ENCODE measurements at places on chromosomes 2 and 18.

DNA sequence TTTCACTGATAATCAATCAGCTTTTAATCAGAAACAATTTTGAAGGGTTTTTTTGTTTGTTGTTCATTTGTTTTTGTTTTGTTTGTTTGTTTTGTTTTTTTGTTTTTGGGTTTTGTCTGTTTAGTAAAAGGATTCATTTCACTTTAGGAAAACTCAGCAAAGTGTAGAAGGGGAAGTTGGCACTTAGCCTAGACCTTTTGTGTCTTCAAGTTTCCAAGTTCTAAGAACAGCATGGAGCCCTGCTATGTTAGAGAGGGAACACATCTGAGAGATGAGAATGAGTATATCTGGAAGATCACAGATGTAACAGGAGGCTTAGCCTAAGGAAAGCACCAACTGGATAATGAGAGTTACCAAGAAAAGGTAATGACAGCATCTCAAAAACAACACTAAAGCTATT, 501.5 kb downstream of the ERBB4 start:
- no peak for DNase-seq

DNA sequence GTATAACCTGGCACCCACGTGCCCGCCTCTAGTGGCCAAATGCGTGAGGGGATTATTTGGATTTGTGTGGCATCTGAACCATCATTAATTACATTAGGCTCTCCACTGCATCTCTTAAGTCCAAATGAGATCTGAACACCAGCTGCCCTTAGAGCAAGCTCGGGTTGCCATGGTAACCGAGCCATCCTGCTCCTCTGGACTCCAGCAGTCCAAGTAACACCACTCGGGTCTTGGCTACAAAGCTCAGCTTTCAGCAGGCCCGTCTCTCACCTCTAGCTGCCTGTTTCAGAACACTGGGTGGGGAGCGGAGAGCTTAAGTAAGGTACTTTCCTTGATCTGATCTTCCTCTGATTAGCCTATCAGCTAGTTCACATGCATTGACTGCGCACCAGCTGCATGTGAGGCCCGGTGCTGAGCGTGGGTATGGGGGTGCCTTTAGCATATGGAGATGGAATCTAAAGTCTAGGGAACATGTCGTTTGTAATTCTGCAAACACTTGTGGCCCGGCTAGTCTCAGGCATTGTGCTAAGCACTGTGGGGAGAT, 14.1 kb upstream of the CYS1 start:
- no peak for DNase-seq

- DNase-seq = no peak
These were observed 45.4 kb downstream of the C18orf63 start for GRCh38 chr18:74360852-74361655.

DNA sequence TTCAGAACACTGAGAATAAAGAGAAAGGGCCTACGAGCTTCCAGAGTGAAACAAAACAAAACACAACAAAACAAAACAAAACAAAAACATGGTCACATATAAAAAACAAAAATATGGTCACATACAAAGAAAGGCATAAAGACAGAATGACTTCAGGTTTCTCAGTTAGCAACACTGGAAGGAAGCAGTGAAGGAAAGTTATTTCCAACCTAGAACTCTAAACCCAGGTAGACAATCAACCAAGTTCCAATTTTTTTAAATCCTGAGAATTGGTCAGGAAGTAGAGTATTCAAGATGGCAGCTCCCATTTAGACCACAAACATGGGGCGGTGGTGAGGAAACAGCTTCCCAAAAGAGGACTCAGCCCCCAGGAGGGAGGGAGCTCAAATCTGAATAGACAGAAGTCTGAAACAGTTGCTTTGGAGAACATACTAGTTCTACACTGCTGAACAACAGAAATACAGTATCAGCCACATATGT, 9.1 kb downstream of the DRC1 start:
- no peak for DNase-seq

DNA sequence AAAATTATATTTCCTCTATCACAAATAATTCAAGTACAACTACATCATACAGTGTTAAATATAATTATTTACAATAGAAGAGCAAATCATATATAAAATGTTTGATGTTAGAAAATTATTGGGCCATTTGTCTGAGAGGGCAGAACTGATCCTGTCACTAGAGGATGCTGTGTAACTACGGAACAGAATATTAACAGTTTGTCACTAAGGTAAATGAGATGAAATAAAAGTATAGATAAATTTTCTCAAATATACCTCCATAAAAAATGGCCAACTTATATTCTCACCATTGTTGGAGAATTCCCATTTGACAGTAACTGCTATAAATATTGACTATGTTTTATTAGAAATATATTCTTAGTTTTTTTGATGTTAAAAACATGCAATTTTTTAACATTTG, 1067.4 kb upstream of the DDX18 start:
- DNase-seq = no peak

DNA sequence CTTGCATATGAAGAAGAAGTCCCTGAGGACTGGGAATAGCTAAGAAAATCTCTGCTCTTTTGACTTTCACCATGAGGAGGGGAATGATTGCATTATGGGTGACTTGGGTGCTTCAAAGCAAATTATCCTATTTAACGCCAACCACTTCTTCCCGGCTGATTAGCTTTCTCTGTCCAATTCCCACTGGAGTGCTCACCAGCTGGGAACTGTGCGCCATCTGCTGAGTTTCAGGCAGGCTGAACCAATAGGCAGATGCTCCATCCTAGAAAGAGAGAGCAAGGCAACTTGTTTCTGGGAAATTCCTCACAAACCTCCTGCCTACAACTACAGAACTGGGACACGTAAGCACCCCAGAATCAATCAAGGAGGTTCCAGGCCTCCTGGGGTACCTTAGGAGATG, 49.4 kb downstream of the POLE4 start:
- no peak for DNase-seq

- DNase-seq = no peak
These were observed 18.2 kb downstream of the MEP1B start for GRCh38 chr18:32208023-32208422.

DNA sequence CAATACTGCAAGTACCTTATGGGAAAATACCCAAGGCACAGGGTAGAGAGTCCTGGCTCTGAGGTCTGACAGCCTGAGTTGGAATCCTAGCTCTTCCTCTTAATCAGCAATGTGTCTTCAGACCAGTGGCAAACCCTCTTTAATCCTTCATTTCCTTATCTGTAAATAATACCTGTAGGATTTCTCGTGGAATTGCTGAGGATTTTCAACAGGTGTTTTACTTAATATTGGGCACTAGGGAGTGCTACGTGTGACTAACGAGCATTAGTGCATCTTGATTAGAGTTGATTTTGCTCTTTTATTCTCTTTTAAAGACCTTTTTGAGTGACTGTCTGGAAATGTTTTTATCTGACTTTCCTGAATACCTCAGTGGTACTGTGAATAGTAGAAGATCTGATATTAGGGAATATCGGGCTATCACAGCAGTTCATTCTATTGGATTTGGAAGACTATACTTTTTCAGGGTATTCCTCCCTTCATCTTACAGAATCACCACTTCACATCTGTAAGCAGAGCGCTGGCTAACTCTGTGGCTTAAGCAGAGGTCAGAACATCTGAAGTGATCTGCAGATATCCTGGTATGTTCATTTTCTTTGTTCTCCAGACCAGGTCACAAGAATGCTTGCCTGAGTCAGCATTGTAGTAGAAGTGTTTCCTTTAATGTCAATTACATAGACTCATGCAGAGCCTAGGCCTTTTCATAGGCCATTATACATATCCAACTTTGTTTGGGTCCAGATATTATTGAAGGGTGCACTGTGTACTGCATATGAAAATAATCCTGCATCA, 49.1 kb downstream of the ARHGAP28 start:
- no peak for DNase-seq

- DNase-seq = no peak
These were observed 336.7 kb upstream of the CNTNAP5 start for GRCh38 chr2:123688231-123688940.

DNA sequence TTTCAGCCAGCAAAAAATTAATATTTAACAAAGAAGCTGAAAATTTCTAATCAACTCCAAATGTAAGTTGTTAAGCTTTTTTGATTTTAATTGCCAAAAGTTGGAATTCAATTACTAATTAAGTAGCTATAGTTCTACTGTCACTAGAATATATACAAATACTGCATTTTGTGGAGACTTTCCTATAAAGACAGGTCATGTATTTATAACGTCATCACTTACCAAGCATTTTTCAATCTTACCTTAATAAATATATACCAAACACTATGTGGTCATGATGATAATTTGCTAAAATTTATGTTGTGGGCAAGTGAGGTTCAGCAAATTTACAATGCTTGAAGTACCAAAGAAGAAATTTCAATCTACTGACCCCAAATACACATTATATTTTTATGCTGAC, 24.2 kb upstream of the TMEFF2 start:
- no peak for DNase-seq

- DNase-seq = no peak
These were observed 209.5 kb upstream of the TWIST2 start for GRCh38 chr2:238638100-238638981.

DNA sequence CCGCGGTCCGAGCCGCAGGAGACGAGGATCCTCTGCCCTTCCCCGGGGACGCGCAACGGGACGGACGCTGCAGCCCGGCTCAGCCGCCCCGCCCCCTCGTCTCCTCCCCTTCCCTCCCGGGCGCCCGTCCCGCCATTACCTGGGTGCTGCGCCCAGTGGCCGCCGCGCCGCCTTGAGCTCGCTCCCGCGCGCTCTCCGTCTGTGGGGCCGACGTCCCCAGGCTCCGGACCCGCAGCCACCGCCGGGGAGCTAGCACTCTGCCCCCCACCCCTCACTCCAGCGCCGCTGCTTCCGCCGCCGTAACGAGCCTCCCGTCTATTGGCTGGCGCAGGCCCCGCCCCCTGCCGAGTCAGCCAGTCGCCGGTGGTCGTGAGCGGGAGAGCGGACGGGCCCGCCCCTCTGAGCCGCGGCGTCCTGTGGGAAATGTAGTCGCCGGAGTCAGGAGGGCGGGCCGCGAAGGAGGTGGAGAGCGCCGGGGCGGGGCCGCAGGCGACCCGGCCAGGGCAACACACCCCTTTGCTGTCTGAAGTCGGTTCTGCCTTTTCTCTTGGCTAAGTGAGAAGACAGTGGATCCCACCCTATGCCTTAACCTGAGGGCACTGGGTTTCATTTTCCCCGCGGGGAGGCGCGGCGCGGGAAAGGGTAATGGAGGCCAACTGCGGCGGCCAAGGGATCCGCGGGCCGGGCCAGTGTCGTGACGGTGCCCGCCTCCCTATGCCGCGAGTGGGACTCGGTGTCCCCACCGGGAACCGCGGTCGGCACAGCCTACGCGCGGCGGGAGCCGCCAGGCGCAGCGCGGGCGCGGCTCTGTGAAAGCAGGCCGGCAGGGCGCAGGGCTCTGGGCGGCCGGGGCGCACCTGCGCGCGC, at the start of gene SAP130:
Gene SAP130, minus strand, starts transcription at position 259 of the 867 bp plus-strand sequence. CDS start 1,767 bp downstream, outside the sequence.
- DNase-seq = peak; percentile 85

DNA sequence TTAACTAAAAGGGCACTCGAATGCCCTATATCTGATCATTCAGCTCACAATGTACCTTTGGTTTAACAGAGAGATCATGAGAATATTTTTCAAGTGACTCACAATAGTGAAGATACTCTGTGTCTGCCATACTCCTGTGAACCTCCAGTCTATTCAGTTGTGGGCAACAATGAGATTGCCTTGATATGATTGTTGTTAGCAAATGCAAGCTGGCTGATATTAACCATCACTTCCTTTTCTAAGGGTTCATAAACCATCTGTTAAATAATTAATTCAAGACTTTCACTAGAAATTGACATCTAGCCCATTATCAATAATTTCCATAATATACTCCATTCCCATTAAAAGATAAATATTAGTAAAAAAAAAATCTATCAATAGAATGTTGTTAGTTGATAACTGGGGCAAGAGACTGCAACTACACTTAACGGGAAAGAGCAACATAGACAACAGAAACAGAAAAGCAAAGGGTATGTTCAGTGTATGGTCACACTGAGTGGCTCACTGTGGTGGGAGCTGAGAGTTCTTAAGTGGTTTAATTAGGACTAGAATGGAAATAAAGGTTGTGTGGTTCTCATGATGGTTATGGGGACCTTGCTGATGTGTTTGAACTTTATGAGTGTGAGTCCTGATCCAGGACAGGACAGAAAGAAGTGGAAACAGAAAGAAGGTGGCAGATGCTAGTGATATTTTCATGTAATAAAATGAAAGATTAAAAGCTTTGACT, 11.9 kb downstream of the IL18RAP start:
- no peak for DNase-seq

DNA sequence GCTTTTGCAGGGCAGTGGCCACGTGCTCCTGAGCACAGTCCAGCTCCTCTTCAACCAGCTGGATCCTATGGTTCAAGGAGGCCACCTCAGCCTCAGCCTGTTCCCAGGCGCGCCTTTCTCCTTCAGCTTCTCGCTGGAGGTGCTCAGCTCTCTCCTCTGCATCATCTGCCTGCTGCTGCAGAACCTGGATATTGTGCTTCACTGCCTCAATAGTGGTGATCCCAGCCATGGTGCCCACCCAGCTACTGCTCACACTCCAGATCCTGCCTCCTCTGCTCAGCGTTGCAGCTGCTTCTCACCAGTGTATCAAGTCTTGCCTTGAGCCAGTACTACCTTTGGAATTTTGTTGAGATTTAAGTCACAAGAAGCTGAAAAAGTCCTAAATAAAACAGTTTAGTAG, 67.9 kb downstream of the ASXL2 start:
- no peak for DNase-seq

GRCh38 chr18:54222922-54223567, 1.4 kb downstream of the MBD2 start:
- DNase-seq = no peak

- no peak for DNase-seq
These were observed 10.4 kb downstream of the CAVIN2 start for GRCh38 chr2:191836471-191836852.

DNA sequence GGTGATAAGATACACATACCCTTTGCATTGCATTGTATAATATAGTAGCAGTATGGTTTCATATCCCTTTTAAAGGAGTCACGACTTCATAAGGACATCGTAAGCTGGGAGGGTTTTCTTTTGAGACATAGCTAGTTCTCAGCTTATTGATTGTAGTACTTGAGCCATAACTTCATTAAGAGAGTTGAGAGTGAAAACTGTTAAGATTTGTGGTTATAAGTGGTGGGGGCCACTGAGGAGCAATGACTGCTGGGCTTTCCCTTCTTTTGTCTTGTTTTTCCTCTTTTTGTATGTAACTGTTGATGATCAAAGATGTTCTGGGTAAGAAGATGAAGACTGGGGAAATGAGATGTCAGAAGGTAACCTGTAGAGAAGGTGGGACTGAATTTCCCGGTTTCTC, 11.0 kb downstream of the EIF5B start:
- no peak for DNase-seq

Data from HuH-7.5 (cell line).